ENCODE measurements at places on chromosomes 11 and 22. TPM values are rescaled to one million over a fixed set of nuclear protein-coding genes. Genes with fewer than 3 reads are reported as not detected.

DNA sequence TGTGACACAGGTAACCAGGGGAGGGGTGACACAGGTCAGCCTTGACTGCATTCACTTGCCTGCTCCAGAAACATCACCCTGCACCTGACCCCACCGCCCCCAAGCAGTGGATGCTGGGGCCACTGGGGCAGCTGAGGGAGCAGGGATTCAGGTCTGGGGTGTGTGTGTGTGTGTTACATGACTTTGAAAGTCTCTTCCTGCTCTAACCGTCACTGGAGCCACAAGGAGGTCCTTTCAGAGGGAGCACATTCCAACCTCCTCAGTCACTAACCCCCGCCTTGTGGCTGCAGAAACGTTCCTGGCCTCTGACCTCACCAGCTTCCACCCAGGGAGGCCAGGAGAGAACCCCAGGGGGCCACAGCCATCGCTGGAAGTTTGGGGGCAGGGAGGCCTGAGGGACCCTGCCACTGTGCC lies 2.9 kb upstream of the FOSL1 start:
- DNase-seq = no peak

DNA sequence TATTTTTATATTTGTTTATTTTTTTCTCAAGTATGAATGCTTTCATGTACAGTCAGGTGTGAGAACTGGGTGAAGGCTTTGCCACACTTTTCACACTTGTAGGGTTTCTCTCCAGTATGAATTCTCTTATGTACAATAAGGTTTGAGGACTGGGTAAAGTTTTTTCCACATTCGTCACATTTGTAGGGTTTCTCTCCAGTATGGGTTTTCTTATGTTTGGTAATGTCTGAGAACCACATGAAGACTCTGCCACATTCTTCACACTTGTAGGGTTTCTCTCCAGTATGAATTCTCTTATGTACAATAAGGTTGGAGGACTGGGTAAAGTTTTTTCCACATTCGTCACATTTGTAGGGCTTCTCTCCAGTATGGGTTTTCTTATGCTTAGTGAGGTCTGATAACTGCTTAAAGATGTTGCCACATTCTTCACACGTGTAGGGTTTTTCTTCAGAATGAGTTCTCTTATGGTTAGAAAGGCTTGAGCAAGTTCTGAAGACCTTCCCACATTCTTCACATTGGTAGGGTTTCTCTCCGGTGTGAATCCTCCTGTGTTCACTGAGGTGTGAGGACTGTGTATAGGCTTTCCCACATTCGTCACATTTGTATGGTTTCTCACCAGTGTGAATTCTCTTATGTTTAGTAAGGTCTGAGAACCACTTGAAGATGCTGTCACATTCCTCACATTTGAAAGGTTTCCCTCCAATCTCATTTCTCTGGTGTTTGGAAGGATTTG lies 19.7 kb downstream of the ZNF195 start:
- DNase-seq = no peak

- DNase-seq = no peak
Measured at GRCh38 chr22:42425337-42425988, 6.7 kb downstream of the NFAM1 start.

DNA sequence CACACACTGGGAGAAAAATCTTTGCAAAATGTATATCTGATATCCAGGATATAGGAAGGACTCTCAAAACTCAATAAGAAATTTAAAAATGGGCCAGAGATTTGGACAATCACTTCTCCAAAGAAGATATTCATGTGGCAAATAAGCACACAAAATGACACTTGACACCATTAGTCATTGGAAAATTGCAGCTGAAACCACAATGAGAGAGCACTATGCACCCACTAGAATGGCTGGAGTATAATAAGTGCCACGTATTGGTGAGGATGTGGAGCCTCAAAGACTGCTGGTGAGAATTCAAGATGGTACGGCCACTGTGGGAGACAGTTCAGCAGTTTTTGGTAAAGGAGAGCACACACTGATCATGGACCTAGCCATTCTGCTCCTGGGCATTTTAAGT lies 12.8 kb upstream of the OSBPL5 start:
- no peak for DNase-seq

DNA sequence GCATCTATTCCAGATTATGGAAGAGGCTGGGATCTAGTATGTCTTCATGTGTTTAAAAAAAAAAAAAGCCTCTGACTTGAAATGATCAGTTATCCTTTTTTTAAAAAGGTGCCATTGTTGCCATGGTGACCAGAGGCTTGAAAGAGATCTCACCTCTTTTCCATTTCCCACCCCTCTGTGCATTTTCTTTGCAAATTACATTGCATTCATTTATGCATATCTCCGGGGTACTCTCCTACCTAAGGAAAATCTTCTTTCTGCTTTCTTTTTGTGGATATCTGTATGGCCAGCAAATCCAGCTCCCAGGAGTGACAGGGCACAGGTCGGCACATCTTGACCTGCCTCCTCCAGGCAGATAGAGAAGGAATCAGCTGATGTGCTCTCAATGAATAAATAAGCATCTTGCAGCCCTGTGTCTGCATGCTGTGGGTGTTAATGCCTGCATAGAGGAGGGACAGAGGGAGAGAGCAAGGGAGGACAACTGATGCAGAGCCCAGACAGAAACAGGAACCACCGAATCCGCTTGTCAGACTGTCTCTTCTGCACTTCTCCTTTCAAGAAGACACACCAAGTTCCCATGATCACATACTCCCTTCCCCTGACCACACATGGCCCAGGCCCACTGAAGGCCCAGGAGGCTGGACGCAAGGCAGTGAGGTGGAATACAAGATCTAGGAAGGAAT lies 50.9 kb downstream of the CWC15 start:
- no peak for DNase-seq

GRCh38 chr11:129973809-129974208 lies 28.8 kb downstream of the PRDM10 start:
- no peak for DNase-seq

PHLDA2 gene
- not detected for total RNA-seq

ME3 gene
- total RNA-seq = 110 TPM

SMC1B gene
- total RNA-seq = not detected

RAC2 gene
- under 0.01 TPM for total RNA-seq

ANO5 gene
- 22.0 TPM for total RNA-seq

ACAT1 gene
- total RNA-seq = 115 TPM

MMP13 gene
- not detected for total RNA-seq
